Astrocyte (in vitro differentiated cells and primary cell): ENCODE measurements at places on chromosomes 5 and 9.
A peak's percentile ranks its signal among the peaks of the same experiment; 100 is the strongest.

- DNase-seq, result no peak
Measured at GRCh38 chr9:76595645-76596044, 136.7 kb downstream of the GCNT1 start.

GRCh38 chr9:121985792-121986494 is 107.2 kb downstream of the TTLL11 start:
- peak; percentile 60 for DNase-seq

DNA sequence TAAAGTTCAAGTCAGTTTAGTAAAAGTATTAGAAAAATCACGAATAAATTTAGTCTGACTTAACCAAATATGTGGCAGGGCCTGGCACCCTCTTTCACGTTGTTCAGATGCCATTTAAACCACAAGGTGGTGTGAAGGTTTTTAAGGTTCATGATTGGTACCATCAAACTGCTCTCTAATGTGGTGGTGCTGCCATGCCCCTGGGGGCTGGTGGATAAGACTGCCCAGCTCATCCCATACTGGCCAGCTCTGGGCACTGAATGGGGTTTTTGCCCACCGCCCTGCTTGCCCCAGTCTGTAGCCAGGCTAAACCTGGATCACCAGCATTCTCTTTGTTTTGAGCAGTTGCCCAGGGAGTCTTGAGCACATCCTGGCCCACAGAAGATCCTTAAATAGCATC is 159.3 kb downstream of the GABBR2 start:
- no peak for DNase-seq

DNA sequence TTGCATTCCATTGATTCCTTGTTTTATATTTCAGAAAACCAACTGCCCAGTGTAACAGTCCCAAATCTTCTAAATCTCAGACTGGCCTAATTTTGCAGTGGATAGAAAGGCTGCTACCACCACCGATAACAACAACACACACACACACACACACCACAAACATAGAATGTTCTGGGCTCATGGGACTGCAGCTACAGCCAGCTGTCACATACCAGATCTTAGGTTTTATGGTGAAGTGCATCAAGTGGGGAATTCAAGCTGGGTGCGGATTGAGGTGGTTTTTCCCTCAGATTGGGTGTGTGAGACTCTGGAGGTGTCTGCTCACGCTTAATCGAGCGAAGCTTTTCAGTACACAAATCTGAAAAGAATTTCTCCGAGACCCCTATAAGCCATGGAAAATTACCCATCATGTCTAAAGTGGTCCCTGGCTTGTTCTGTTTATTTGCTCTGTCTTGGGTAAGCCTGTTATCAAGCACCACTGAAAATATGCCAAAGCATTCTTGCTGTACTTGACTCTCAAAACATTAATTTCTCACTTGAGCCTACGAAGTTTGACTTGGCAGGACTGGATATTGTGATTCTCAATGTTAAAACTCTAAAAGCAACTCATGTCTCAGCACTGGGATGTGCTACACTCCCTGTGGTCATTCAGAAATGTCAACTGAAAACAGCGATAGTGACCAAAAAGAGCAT is 71.1 kb downstream of the ALDH7A1 start:
- DNase-seq, result no peak

GRCh38 chr9:68648971-68649370 is 56.1 kb upstream of the PIP5K1B start:
- DNase-seq, result no peak

GRCh38 chr5:177477701-177478477 is 4.5 kb upstream of the DBN1 start:
- no peak for DNase-seq

DNA sequence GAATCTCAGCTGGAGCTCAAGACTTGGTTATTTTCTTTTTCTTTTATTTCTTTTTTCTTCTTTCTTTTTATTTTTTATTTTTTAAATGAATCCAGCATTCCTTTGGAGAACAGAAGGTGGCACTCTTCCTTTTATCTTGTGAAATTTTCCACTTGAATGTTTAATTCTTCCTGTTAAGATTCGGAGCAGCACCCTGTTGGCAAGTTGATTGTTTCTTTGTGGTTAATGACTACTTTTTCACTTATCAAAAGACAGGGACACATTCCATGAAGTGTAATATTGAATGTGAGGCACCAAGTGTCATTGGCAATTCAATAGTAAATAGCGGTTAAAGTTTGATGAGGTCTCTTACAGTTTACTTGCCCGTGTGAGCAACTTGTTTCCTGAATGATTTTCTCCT is 240.5 kb upstream of the CHD1 start:
- peak; percentile 25 for DNase-seq
